ENCODE measurements at places on chromosomes 6 and 20. TPM values are rescaled to one million over a fixed set of nuclear protein-coding genes. Genes with fewer than 3 reads are reported as not detected.

PACRG gene
- not detected for total RNA-seq

CST5 gene
- total RNA-seq = not detected

SLA2 gene
- total RNA-seq = not detected

LCA5 gene
- 2.0 TPM for total RNA-seq

RBL1 gene
- 7.5 TPM for total RNA-seq

PIM1 gene
- 7.2 TPM for total RNA-seq

TNFRSF6B gene
- 1.1 TPM for total RNA-seq

DNAH8 gene
- total RNA-seq = under 0.01 TPM

MEP1A gene
- total RNA-seq = not detected

- no peaks in the 10 kb centered on the region for H3K36me3 ChIP-seq
- H3K4me3 ChIP-seq = no peak overlapping the region
- H3K27me3 ChIP-seq = peaks cover 5% of the 10 kb centered on the region
- DNase-seq = no peak
- H3K4me1 ChIP-seq = no peaks in the 10 kb centered on the region
These were observed 35.8 kb upstream of the MAS1 start for GRCh38 chr6:159854959-159855358.

GRCh38 chr20:23624324-23624691 lies 13.4 kb downstream of the CST3 start:
- H3K27ac ChIP-seq = no peak overlapping the region
- no peak for DNase-seq
- no peak overlapping the region for H3K4me3 ChIP-seq
- peaks cover 2% of the 10 kb centered on the region for H3K27me3 ChIP-seq

- H3K4me1 ChIP-seq = no peaks in the 10 kb centered on the region
- no peak overlapping the region for H3K4me3 ChIP-seq
- no peaks in the 10 kb centered on the region for H3K27me3 ChIP-seq
- no peak overlapping the region for H3K27ac ChIP-seq
- H3K36me3 ChIP-seq = no peaks in the 10 kb centered on the region
These were observed 34.8 kb upstream of the PSMF1 start for GRCh38 chr20:1083431-1084080.

DNA sequence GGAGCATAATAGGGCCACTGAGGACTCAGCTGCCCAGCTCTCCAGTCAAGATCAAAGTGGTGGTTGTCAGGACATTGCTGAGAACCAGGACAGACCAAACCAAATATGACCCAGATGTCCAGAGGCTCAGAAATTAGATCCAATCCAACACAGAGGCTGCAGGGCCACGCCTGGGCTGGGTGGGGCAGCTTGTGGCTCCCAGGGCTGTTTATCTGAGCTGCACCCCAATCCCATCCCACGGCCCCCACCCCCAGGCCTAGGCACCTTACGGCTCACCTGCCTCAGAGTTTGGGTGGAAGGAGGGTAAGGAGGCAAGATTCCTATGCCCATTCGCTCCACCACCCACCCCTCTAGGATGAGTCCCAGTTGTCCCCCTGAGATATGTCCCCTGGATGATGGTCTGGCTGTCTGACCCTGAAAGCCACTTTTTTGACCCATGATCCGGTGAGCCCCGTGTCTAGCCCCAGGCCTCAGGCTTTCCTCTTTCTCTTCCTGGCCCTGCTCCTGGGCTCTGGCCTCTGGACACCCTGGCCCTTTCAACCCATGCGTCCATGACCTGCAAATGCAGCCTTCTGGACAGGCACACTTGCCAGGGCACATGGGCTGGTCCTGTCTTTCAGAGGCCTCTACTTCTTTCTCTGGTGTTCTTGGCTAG lies 40.0 kb downstream of the CPXM1 start:
- no peak for DNase-seq
- H3K36me3 ChIP-seq = no peaks in the 10 kb centered on the region
- H3K27me3 ChIP-seq = peaks cover 11% of the 10 kb centered on the region
- H3K4me1 ChIP-seq = no peaks in the 10 kb centered on the region

GRCh38 chr6:5567890-5568289 lies 306.6 kb downstream of the FARS2 start:
- DNase-seq = no peak
- H3K36me3 ChIP-seq = no peaks in the 10 kb centered on the region
- no peaks in the 10 kb centered on the region for H3K4me1 ChIP-seq
- no peak overlapping the region for H3K27ac ChIP-seq

DNA sequence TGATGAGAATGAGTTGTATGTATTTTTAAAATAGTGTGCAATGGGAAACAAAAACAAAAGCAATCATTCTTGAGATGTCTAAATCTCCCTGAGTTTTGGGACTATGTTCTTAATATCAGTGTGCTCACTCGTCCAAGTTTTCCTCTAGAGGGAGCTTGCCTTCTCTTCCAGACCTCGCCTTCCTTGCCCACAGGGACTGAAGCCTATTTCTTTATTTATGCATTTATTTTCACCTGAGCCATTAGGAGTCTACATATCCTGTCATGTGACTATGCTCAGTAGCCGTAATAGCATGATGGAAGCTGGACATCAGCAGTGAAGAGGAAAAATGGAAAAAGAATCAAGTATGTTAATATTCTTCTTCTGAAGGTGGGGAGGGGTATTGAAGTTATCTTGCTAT lies 131.2 kb downstream of the SH3BGRL2 start:
- no peak for DNase-seq
- no peak overlapping the region for H3K27ac ChIP-seq
- no peaks in the 10 kb centered on the region for H3K27me3 ChIP-seq
- no peaks in the 10 kb centered on the region for H3K4me1 ChIP-seq

DNA sequence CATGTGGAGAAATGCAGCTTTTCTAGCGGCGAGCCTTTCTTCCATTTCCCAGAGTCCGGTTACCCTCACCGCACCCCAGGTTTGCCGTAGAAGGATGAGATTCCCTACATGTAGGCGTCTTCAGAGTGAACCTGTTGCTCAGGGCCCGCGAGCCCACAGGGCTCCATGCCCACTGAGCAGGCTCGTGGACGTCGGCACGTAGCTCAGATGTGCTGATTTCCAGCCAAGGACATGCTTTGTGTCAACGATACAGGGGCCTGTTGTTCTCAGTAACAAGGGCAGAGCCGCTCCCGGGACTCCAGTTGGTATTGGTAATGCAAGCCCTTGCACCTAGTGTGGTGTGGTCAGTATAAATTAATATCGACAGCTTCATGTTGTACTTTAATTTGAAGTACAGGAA lies 159.6 kb downstream of the MTHFD1L start:
- peaks cover 39% of the 10 kb centered on the region for H3K36me3 ChIP-seq
- H3K27ac ChIP-seq = no peak overlapping the region
- no peaks in the 10 kb centered on the region for H3K27me3 ChIP-seq
- DNase-seq = no peak

DNA sequence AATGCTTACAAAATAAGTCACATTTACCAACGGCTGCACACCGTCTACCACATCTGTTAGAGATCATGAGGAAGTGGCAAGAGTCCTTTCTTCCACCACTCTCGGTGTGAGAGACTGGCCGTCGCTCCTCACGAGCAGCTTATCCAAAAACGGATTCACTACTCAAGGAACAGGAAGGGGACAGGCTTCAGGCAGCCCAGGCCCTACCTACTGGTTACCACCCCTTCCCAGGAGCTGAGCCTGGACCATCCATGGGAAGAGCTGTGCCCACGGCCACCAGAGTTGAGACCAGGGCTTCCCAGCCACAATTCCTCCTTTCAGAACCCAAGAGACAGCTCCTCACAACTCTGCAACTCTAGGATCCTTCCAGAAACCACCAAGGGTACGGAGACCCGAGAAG lies 37.0 kb downstream of the FOXF2 start:
- peaks cover 5% of the 10 kb centered on the region for H3K4me1 ChIP-seq
- no peak for DNase-seq
- no peaks in the 10 kb centered on the region for H3K36me3 ChIP-seq

DNA sequence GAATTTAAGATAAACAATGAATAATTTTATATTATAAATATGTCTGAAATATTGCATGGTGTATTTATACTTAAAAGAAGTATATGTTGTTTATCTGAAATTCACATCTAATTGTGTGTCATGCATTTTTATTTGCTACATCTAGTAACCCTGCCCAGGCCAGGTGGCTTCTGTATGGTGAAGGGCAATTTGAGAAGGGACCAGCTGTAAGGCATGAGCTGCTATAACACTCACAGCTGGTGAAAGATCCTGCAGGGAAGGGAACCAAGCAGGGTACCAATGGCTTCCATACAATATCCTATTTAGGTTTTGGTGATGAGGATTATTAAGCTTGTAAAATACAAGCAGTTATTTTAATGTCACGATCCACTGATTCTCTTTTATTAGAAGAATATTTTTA lies 921.8 kb upstream of the GJE1 start:
- no peak for DNase-seq
- no peaks in the 10 kb centered on the region for H3K36me3 ChIP-seq

DNA sequence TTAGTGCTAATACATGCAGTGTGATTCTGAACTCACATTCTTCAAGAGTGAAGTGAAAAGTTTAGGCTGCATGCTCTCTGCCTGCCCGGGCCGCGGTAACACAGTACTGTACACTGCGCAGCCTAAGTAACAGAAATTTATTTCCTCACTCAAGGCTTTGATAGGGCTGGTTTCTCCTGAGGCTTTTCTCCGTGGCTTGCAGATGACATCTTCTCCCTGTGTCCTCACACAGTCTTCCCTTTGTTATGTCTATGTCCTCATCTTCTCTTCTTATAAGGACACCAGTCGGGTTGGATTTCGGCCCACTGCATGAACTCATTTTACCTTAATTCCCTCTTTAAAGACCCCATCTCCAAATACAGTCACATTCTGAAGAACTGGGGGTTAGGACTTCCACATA lies 51.1 kb upstream of the TMEM170B start:
- H3K27me3 ChIP-seq = no peaks in the 10 kb centered on the region
- H3K4me3 ChIP-seq = no peak overlapping the region
- DNase-seq = no peak

- H3K27ac ChIP-seq = no peak overlapping the region
- peaks cover 10% of the 10 kb centered on the region for H3K4me1 ChIP-seq
- no peaks in the 10 kb centered on the region for H3K27me3 ChIP-seq
These were observed 315.1 kb downstream of the HDGFL1 start for GRCh38 chr6:22884456-22884855.

GRCh38 chr20:44215125-44215524 lies 4.6 kb upstream of the OSER1 start:
- no peak overlapping the region for H3K27ac ChIP-seq
- no peaks in the 10 kb centered on the region for H3K27me3 ChIP-seq
- no peak overlapping the region for H3K4me3 ChIP-seq
- peaks cover 4% of the 10 kb centered on the region for H3K4me1 ChIP-seq
- no peaks in the 10 kb centered on the region for H3K36me3 ChIP-seq
- peak; percentile 62 for DNase-seq

- no peak for DNase-seq
- H3K4me1 ChIP-seq = no peaks in the 10 kb centered on the region
- no peak overlapping the region for H3K27ac ChIP-seq
- peaks cover 3% of the 10 kb centered on the region for H3K27me3 ChIP-seq
- H3K36me3 ChIP-seq = no peaks in the 10 kb centered on the region
- no peak overlapping the region for H3K4me3 ChIP-seq
These were observed 87.1 kb downstream of the PREX1 start for GRCh38 chr20:48740712-48741111.

- H3K36me3 ChIP-seq = no peaks in the 10 kb centered on the region
- H3K4me3 ChIP-seq = no peak overlapping the region
- H3K27ac ChIP-seq = no peak overlapping the region
- H3K4me1 ChIP-seq = peaks cover 9% of the 10 kb centered on the region
- no peaks in the 10 kb centered on the region for H3K27me3 ChIP-seq
These were observed 97.2 kb downstream of the KIF16B start for GRCh38 chr20:16476032-16476431.

GRCh38 chr20:63863021-63863797 lies 1.9 kb upstream of the TPD52L2 start:
- peak overlapping the region; percentile 86 for H3K27ac ChIP-seq
- H3K36me3 ChIP-seq = peaks cover 10% of the 10 kb centered on the region
- peaks cover 16% of the 10 kb centered on the region for H3K4me1 ChIP-seq
- H3K27me3 ChIP-seq = no peaks in the 10 kb centered on the region
- H3K4me3 ChIP-seq = no peak overlapping the region

DNA sequence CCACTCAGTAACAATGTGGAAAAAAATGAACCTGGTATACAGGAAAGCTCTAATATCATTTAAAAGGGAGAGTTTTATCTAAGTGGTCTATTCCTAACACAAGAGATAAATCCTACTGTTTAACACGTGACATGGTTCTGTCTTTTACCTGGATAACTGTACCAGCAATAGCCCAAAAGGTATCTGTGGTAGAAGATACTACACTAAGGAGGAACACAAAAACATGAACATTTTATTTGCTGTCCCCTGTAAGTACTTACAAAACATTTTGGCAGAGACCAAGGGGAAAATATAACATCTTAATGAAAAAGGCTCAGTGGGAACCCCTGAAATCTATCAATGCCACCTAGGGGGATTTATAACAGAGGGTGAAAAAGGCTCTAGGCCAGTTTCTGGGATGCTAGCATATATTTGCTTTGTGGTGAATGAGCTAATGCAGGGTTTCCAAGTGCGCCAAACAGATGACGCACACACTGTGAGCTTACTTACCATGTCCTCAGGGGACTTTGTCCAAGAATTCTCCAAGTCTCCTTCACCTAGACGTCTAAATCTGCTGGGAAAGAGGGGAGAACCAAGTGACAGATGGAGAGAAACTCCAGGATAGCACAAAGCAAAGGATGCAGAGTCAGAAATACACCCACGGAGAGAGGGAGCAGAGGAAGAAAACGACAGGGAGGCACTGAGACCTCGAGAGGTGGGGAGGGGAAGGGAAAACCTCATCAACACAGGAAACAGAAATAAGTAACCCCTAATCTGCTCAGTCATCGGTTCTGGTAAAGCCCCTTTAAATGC lies 147.9 kb upstream of the PRND start:
- H3K27ac ChIP-seq = peak overlapping the region; percentile 98
- no peaks in the 10 kb centered on the region for H3K27me3 ChIP-seq
- H3K4me1 ChIP-seq = peaks cover 2% of the 10 kb centered on the region
- DNase-seq = peak; percentile 96

GRCh38 chr6:26474439-26474881 lies 16.7 kb downstream of the BTN2A1 start:
- no peaks in the 10 kb centered on the region for H3K27me3 ChIP-seq
- peak overlapping the region; percentile 98 for H3K27ac ChIP-seq
- H3K4me3 ChIP-seq = peak overlapping the region; percentile 53
- peaks cover 25% of the 10 kb centered on the region for H3K4me1 ChIP-seq
- no peak for DNase-seq

GRCh38 chr6:107323133-107323785 lies 136.1 kb downstream of the PDSS2 start:
- H3K36me3 ChIP-seq = no peaks in the 10 kb centered on the region
- H3K4me3 ChIP-seq = no peak overlapping the region
- no peak overlapping the region for H3K27ac ChIP-seq
- DNase-seq = peak; percentile 66
- H3K4me1 ChIP-seq = peaks cover 2% of the 10 kb centered on the region

- H3K27me3 ChIP-seq = peaks cover 1% of the 10 kb centered on the region
- H3K4me3 ChIP-seq = no peak overlapping the region
- DNase-seq = no peak
- no peaks in the 10 kb centered on the region for H3K36me3 ChIP-seq
- no peak overlapping the region for H3K27ac ChIP-seq
These were observed 1.3 kb upstream of the PTCRA start for GRCh38 chr6:42914546-42914945.

- H3K4me1 ChIP-seq = peaks cover 10% of the 10 kb centered on the region
- no peak for DNase-seq
- H3K36me3 ChIP-seq = peaks cover 43% of the 10 kb centered on the region
- no peak overlapping the region for H3K4me3 ChIP-seq
- H3K27ac ChIP-seq = no peak overlapping the region
- no peaks in the 10 kb centered on the region for H3K27me3 ChIP-seq
These were observed 1.5 kb upstream of the SLC2A4RG start for GRCh38 chr20:63737945-63738686.

GRCh38 chr6:39037707-39038106 lies 10.9 kb upstream of the GLP1R start:
- DNase-seq = no peak
- no peak overlapping the region for H3K4me3 ChIP-seq
- H3K27ac ChIP-seq = no peak overlapping the region
- no peaks in the 10 kb centered on the region for H3K36me3 ChIP-seq
- peaks cover 6% of the 10 kb centered on the region for H3K27me3 ChIP-seq

All from IMR-90 (cell line).